ENCODE measurements at places on chromosomes 11 and 22.

- H3K4me1 ChIP-seq, result peaks cover 11% of the 10 kb centered on the region
- H3K27me3 ChIP-seq, result peaks cover 82% of the 10 kb centered on the region
- H3K36me3 ChIP-seq, result no peaks in the 10 kb centered on the region
- H3K4me3 ChIP-seq, result no peak overlapping the region
These were observed 37.1 kb upstream of the EHF start for GRCh38 chr11:34583818-34584217.

DNA sequence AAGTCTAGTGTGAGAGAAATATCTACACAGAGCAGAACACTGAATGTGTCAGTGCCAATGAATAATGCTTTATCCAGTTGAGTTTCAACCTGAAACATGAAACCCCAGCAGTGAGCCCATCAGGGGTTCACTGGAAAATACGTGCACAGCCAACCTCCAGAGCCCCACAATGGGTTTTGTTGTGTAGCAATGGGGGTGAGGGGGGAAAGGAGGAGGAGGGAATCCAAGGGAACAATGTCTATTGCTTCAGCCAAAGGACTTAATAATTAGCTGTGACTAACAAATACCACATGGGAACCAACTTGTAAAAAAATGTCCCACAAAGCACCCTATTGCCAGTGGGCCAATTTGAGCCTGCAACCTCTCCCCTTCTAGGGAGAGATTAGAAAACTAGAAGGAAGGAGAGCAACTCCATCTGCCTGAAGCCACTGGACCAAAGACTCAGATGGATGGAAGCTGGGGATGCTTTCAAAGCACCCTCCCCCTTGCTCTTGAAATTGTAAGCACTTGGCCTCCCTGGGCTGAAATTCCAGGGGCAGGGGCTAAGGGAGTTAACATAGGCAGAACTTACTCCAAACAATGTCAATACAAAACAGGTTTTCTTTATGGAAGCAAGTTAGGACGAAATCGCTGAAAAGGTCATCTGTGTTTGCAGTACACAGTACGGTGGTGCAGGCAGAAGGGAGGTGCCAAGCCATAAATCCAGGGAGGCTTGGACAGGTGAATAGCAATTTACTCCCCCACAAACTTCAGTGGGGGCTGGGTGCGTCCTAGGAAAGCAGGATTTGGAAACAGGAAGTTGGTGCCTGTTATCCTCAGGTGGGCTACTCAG, 99.8 kb downstream of the ARL14EP start:
- no peaks in the 10 kb centered on the region for H3K36me3 ChIP-seq
- no peak overlapping the region for H3K27ac ChIP-seq
- no peak for DNase-seq
- H3K27me3 ChIP-seq, result no peaks in the 10 kb centered on the region
- H3K4me1 ChIP-seq, result no peaks in the 10 kb centered on the region

- peaks cover 3% of the 10 kb centered on the region for H3K36me3 ChIP-seq
- no peak overlapping the region for H3K4me3 ChIP-seq
- peaks cover 31% of the 10 kb centered on the region for H3K4me1 ChIP-seq
These were observed 3.1 kb downstream of the PPM1F start for GRCh38 chr22:21949569-21949918.

DNA sequence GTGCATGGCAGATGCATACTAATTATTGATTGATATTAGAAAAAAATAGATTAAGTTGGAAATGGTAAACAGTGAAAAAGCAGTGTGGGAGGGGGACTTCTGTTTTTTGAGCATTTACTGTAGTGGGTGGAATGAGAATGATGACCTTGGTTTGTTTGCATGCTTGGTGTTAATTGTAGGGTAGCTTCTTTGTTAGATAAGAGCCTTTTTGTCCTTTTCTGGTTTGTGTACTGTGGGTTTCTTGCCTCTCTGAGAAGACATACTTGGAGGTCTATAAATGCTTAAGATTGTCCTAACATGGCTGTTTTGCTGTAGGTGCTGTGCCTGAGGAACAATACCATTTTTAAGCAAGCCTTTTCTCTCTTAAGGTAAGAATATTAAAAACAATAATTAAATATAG, 17.0 kb downstream of the MRPL48 start:
- no peak overlapping the region for H3K27ac ChIP-seq
- DNase-seq, result no peak
- no peak overlapping the region for H3K4me3 ChIP-seq
- peaks cover 7% of the 10 kb centered on the region for H3K36me3 ChIP-seq
- H3K27me3 ChIP-seq, result no peaks in the 10 kb centered on the region

- H3K4me3 ChIP-seq, result no peak overlapping the region
- H3K36me3 ChIP-seq, result no peaks in the 10 kb centered on the region
- H3K4me1 ChIP-seq, result no peaks in the 10 kb centered on the region
- DNase-seq, result no peak
- H3K27me3 ChIP-seq, result no peaks in the 10 kb centered on the region
These were observed 46.6 kb downstream of the OTOG start for GRCh38 chr11:17593466-17594245.

- peak; percentile 45 for DNase-seq
- H3K27me3 ChIP-seq, result no peaks in the 10 kb centered on the region
- peaks cover 54% of the 10 kb centered on the region for H3K4me1 ChIP-seq
- peak overlapping the region; percentile 50 for H3K4me3 ChIP-seq
- H3K36me3 ChIP-seq, result peaks cover 14% of the 10 kb centered on the region
These were observed 1.2 kb downstream of the ROM1 start for GRCh38 chr11:62614275-62614674.

- no peaks in the 10 kb centered on the region for H3K27me3 ChIP-seq
- peaks cover 50% of the 10 kb centered on the region for H3K36me3 ChIP-seq
- H3K4me3 ChIP-seq, result no peak overlapping the region
- DNase-seq, result no peak
- H3K4me1 ChIP-seq, result peaks cover 65% of the 10 kb centered on the region
These were observed 70.3 kb downstream of the MAML2 start for GRCh38 chr11:96272529-96273222.

GRCh38 chr11:17528181-17528691, 16.0 kb downstream of the USH1C start:
- peak; percentile 51 for DNase-seq
- no peaks in the 10 kb centered on the region for H3K36me3 ChIP-seq
- H3K4me1 ChIP-seq, result no peaks in the 10 kb centered on the region
- H3K27ac ChIP-seq, result no peak overlapping the region
- peaks cover 5% of the 10 kb centered on the region for H3K27me3 ChIP-seq
- H3K4me3 ChIP-seq, result no peak overlapping the region

DNA sequence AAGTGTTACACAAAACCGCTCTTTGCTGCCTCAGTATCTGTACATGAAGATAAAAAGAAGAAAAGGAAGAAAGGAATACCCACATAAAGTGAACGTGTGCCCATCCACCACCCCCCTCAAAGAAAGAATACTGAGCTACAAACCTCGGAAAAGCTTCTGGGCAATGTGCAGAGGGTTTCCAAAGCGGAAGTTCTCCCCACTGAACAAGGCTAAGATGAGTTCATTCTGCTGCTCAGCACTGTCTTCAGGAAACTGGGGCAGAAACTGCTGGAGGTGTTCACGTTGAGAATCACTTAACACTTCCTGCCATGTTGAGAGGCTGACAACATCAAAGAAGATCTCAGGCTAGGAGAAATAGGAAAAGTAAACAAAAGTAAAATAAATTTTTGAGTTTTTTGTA, 6.9 kb downstream of the NFRKB start:
- peaks cover 32% of the 10 kb centered on the region for H3K4me1 ChIP-seq
- peak overlapping the region; percentile 75 for H3K27ac ChIP-seq
- no peaks in the 10 kb centered on the region for H3K27me3 ChIP-seq
- DNase-seq, result no peak
- H3K4me3 ChIP-seq, result no peak overlapping the region
- peaks cover 51% of the 10 kb centered on the region for H3K36me3 ChIP-seq

- H3K27ac ChIP-seq, result no peak overlapping the region
- no peaks in the 10 kb centered on the region for H3K4me1 ChIP-seq
- H3K4me3 ChIP-seq, result no peak overlapping the region
These were observed 13.9 kb downstream of the IL17REL start for GRCh38 chr22:49998718-49999062.

- H3K27me3 ChIP-seq, result no peaks in the 10 kb centered on the region
- peaks cover 5% of the 10 kb centered on the region for H3K4me1 ChIP-seq
- no peak overlapping the region for H3K27ac ChIP-seq
- no peak overlapping the region for H3K4me3 ChIP-seq
- no peak for DNase-seq
These were observed 179.2 kb downstream of the SBF2 start for GRCh38 chr11:10114593-10115404.

- H3K4me1 ChIP-seq, result no peaks in the 10 kb centered on the region
- DNase-seq, result no peak
- no peak overlapping the region for H3K27ac ChIP-seq
- no peak overlapping the region for H3K4me3 ChIP-seq
- no peaks in the 10 kb centered on the region for H3K36me3 ChIP-seq
These were observed 20.7 kb upstream of the TPBGL start for GRCh38 chr11:75219869-75220268.

DNA sequence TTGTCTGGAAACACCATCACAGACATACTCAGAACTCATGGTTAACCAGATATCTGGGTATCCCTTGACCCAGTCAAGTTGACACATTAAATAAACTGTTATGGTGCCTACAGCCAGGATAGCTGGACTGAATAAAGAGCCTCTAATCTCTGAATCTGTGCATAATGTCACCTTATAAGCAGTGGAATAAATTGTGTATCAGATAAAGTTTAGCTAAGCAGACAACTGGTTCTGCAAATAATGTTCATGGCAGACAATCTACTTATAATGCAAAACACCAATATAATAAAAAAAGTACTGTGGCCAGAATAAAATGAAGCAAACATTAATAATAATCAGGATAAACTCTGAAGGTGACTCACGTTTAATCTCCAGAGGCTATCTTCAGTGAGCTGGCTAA, 628.5 kb upstream of the FAT3 start:
- H3K36me3 ChIP-seq, result peaks cover 2% of the 10 kb centered on the region
- H3K27me3 ChIP-seq, result no peaks in the 10 kb centered on the region
- no peak overlapping the region for H3K4me3 ChIP-seq

GRCh38 chr11:15146271-15147003, 31.7 kb downstream of the INSC start:
- H3K36me3 ChIP-seq, result no peaks in the 10 kb centered on the region
- H3K4me3 ChIP-seq, result no peak overlapping the region
- H3K27me3 ChIP-seq, result peaks cover 10% of the 10 kb centered on the region

GRCh38 chr11:61747192-61747966, 5.1 kb upstream of the MYRF start:
- peaks cover 17% of the 10 kb centered on the region for H3K27me3 ChIP-seq
- DNase-seq, result peak; percentile 66
- H3K4me3 ChIP-seq, result no peak overlapping the region
- H3K4me1 ChIP-seq, result no peaks in the 10 kb centered on the region
- H3K36me3 ChIP-seq, result no peaks in the 10 kb centered on the region
- no peak overlapping the region for H3K27ac ChIP-seq

Measured in activated T-cell treated with anti-CD3 and anti-CD28 coated beads, Interleukin-2, amount 50 U/mL, for 72 hours (primary cell).